ENCODE measurements at places on chromosomes 4 and X. TPM values are rescaled to one million over a fixed set of nuclear protein-coding genes. Genes with fewer than 3 reads are reported as not detected.

The LNX1 gene
- 0.51 TPM for total RNA-seq

The UTP3 gene
- 17.8 TPM for total RNA-seq

The MXRA5 gene
- 40.3 TPM for total RNA-seq

The SERPINA7 gene
- total RNA-seq, result not detected
